ENCODE measurements at places on chromosomes 1 and 21.

GRCh38 chr1:27339213-27339612 lies 2.6 kb upstream of the SYTL1 start:
- DNase-seq: no peak

DNA sequence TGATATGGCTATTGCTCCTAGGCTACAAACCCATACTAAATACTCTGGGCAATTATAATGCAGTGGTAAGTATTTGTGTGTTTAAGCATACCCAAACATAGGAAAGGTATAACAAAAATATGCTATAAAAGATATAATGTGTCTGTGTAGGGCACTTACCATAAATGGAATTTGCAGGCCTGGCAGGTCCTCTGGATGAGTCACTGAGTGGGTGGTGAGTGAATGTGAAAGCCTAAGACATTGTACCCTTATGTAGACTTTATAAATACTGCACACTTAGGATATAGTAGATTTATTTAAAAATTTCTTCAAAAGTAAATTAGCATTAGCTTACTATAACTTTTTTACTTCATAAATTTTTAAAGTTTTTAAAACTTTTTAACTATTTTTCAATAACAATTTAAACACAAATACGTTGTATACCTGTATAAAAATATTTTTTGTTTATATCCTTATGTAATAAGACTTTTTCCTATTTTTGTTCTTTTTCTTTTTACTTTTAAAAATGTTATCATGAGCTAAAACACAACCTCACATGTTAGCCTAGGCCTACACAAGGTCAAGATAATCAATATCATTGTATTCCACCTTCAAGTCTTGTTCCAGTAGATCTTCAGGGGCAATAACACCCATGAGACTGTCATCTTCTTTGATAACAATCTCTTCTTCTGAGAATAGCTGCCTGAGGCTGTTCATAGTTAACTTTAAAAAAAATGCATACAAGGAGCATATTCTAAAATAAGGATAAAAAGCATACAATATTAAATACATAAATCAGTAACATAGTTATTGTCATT lies 306.3 kb upstream of the RGS18 start:
- no peak for DNase-seq

- no peak for DNase-seq
Observed at GRCh38 chr1:53460666-53461322, 1.6 kb downstream of the DMRTB1 start.

GRCh38 chr1:109719337-109719837 lies 7.3 kb downstream of the GSTM5 start:
- DNase-seq: no peak

DNA sequence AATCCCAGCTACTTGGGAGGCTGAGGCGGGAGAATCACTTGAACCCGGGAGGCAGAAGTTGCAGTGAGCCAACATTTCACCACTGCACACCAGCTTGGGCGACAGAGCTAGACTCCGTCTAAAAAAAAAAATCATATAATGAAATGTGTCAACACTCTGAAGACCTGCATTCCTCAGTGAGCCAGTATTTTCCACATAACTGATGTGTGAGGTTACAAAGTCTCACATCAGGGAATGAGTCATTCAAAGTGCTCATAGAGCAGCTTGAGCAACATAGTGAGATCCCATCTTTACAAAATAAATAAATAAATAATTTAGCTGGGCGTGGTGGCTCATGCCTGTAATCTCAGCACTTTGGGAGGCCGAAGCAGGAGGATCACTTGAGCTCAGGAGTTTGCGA lies 65.5 kb downstream of the CASZ1 start:
- no peak for DNase-seq

GRCh38 chr21:38293765-38294164 lies 37.0 kb downstream of the KCNJ15 start:
- no peak for DNase-seq

- no peak for DNase-seq
Observed at GRCh38 chr1:208928349-208929010, 655.0 kb upstream of the CAMK1G start.

DNA sequence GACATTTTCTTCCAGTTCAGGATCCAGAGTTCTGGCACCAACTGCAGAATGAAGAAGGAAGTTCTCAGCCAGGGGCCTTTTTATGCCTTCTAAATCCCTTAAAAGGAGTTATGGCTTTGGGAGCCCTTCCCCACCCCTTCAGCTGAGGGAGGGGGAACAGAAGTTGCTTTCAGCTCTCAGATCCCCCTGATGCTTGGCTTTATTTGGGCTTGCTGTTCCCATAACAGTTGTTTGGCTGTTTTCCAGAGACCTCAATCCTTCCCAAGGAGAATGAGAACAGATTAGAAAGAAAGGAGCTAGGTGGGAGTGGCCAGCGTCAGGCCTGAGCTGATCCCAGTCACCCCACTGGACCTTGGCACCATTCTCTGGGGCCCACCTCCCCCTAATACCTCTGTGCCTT lies at the start of gene RPE65:
RPE65 (minus strand) TSS at position 54 of the 400 bp plus-strand sequence; CDS start at position 5, 49 bp downstream.
- no peak for DNase-seq

All from DMS 273 treated with DMSO at 0.1 percent for 48 hours (cell line).